ENCODE measurements at places on chromosomes 4 and X.

DNA sequence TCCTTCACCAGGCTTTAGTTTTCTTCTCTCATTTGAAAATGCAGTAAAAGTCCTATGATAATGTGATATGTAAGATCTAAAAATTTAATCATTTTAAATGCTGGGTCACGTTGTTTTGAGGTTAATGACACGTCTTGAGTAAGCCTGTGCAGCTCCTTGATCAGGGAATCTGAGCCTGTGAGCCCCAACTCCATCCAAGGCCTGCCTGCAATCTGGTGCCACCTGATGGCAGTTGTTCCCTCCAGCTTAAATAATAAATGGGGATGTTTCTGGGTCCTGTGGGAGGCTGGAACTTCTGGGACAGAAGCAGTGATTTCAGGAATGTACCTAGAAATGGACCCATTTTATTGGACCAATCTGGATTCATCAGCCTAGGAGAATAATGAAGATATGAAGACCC lies 455.4 kb upstream of the ADGRL3 start:
- DNase-seq = no peak

DNA sequence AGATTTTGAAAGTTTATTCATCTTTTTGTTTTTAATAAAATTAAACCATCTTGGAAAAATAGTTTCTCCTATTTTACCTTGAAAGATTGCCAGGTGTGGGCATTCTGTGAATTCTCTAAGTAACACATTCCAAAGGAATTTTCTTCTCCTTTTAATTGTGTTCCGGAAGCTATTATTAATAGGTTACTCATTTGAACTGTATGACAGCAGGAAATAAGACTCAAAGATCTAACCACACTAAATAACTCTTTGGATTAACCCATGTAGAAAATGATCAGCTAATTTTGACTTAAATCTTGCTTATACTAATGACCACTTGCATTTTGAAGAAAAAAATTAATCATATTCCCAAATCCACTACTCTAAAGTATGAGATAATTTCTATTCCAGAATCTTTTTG lies 17.6 kb upstream of the CCNI start:
- DNase-seq = no peak

- no peak for DNase-seq
Measured at GRCh38 chr4:25358515-25359275, 18.4 kb upstream of the ANAPC4 start.

DNA sequence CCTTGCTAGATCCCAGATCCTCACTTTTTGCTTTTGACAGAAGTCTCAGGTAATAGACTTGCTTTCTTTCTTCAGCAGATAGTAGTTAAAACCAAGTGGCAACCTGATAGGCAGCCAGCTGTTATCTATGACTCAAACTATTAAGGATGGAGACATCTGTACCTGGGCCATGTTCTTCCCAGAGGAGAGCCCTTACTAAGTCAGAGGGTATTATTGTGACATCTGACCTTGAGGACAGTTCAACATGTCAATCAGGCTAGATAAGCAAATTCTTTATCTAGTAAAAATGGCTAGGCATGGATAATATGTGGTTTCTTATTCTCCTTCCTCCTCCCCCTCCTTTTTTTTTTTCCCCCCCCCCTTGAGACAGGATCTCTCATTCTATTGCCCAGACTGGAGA lies 39.2 kb downstream of the TRIM2 start:
- no peak for DNase-seq

DNA sequence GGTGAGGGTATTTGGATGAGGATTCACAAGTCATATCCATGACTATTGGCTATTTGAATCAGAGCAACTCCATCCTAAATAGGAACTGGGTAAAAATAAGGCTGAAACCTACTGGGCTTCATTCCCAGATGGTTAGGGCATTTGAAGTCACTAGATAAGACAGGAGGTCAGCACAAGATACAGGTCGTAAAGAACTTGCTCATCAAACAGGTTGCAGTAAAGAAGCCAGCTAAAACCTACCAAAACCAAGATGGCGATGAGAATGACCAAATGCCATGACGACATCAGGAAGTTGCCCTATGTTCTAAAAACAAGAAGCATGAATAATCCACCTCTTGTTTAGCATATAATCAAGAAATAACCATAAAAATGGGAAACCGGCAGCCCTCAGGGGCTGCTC lies 224.9 kb downstream of the PACRGL start:
- no peak for DNase-seq

DNA sequence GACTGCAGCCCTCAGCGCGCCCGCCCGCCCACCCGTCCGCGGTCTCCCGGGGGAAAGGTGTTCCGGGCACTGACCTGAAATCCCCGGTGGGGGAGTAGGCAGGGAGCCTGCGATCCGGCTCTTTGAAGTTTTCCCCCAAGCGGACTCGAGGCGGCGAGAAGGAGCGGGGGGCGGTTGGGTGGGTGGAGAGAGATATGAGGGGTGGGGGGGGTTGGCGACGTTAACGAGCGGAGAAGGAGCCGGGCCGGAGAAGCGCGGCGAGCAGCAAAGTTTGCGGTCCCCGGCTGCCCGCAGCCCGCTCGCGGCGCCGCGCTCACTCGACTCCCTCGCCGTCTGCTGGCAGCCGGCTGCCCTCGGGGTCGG lies 636 bp downstream of the BCOR start:
- peak; percentile 43 for DNase-seq

- no peak for DNase-seq
Measured at GRCh38 chr4:23413631-23414030, 476.2 kb downstream of the PPARGC1A start.

GRCh38 chrX:72050011-72050410 lies 81.7 kb downstream of the RTL5 start:
- DNase-seq = no peak

DNA sequence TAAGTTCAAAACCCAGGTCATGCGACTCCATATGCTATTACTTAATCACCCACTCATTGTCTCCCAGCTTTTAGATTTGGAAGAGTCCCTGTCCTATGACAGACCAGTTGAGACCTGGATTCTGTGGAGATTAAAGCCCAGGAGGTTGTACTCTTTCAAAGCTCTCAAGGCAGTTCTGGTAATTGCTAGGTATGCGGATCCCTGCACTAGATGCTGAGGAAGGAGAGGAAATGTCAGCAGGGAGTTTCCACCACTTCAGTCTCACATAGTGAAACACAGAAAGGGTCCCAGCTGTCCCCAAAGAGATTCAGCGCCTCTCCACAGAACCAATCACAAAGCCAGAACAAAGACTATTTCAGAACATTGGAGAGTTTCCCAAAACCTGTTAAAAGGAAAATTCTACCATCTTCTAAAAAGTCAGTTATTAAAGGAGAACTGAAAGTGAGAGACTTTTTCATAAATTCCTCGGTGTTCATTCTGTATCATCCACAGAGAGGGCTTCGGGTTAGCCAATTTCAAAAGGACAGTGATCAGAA lies 53.4 kb downstream of the IRF2 start:
- peak; percentile 27 for DNase-seq

DNA sequence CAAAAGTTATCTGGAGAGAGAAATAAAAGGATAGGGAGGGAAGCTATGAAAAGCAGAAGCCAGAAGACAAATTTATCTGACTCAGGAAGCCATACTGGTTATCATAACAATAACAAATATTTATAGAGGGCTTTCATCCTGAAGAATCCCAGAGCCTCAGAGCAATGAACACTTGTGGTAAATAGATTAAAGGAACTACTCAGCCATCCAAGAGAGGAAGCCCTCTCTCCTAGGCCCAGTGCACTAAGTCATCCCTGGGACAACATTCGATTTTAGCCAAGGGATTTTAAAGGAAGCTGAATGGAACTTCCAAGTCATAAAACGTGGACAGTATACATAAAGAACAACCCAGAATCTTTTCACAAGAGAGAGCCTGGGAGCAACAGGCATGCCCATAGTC lies 76.9 kb downstream of the COL4A6 start:
- no peak for DNase-seq

DNA sequence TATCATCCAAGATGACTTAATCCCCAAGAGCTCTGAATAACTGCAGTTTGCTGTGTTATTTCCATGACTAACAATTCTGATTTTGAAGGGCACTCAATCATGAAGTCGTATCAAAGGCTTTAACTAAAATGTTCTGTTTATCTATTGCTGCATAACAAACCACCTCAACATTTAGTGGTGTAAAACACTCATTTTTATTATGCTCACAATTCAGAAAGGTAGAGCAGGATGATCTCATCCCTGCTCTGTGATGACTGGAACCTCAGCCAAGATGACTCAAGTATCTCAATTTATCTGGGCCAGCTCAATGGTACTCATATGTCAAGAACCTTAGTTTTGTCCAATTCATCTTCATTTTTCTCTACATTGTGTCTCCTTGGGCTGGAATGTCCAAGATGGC lies 451.1 kb downstream of the PPARGC1A start:
- DNase-seq = no peak

Measured in stimulated activated CD4-positive, alpha-beta T cell treated with anti-CD3 and anti-CD28 coated beads, Interleukin-15, amount 100 ng/mL, for 24 hours (primary cell).